ENCODE measurements at places on chromosomes 4 and X.

DNA sequence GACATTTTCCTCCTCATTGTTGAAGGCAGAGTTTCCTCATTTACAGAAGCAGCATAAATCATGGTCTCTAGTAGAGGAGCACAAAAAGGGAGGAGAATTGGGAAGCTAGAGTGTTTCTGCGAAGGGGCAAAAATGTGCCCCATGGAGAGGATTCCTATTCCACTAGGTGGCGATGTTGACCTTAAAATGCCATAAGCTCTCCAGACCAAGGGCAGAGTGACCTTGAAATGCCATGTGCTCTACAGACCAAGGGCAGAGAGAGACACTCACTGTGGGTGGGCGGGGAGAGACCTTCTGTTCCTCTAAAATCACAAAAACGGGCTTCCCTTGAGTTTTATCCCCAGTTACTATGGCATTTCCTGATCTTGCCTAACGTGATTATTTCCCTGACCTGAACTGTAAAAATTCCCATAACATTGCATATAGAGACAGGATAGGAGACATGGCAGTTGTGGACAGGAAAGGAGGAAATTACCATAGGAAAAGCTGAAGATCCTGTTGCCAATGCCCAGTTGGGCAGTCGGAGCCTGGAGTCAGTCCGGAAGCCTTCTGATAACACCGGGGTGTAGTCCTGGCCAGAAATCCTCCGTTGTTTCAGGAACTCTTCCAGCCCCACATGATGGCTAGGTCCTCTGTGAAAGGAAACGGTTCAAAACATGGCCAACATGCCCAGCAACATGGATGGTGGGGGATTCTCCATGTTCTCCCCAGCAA lies 567.7 kb downstream of the MAGEB5 start:
- DNase-seq, result no peak

DNA sequence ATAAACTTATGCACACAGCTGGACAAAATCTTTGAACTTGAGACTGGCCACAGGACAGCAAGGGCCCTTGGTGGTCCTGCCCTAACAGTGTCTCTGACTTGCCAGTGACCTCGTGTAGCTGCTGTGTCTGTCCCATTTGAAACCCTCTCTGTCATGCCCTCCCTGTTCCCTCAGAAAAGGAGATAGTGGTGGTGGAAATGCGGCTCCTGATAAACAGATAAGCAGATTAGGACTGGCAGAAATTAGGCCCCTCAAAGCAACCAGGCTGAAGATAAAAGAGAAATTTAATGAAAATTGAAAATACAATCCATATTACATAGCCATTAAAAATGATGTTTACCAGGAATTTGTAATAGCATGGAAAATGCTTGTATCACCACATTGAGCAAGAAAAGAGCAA lies 136.6 kb upstream of the ATP6AP2 start:
- no peak for DNase-seq

- DNase-seq, result no peak
Observed at GRCh38 chrX:38856670-38857265, 55.5 kb downstream of the MID1IP1 start.

DNA sequence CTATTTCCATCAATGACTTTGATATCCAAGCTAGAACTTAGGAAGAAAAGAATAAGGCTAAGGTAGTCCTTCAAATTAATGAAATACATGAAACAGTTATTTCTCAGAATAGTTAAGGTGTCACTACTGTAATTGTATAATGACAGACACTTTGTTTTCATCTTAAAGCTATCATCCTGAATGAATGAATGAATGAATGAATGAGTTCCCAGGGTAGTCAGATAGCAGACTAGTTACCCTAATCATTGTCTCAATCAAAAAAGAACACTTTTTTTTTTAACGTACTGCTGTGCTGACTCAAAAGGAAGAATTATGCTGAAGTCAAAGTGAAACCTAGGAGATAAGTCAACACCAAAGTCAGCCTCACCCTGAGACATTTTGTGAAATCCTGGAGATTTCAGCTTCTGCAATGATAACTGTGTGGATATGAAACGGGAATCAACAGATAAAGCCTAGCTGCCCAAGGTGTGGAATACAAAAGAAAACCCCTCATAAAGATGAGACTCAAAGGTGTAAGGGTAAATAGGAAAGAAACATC lies 68.3 kb upstream of the CNKSR2 start:
- DNase-seq, result no peak

DNA sequence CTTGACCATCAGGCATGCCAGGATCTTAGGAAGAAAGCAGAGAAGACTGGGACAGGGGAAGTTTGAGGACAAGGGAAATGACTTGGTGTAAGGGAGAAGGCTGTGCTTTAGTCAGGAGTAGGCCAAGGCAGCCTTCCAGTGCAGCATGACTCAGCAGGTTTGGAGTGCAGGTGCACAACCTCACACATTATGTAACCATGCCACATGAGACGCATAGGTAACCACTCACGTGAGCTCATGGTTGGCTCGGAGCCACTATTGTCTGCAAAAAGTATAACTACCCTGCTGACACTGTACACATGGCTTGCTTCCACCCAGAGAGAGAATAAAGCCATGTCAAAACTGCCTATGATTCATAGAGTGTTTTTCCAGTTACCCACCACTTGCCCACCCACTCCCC lies 715.9 kb downstream of the SMARCA1 start:
- DNase-seq, result no peak

DNA sequence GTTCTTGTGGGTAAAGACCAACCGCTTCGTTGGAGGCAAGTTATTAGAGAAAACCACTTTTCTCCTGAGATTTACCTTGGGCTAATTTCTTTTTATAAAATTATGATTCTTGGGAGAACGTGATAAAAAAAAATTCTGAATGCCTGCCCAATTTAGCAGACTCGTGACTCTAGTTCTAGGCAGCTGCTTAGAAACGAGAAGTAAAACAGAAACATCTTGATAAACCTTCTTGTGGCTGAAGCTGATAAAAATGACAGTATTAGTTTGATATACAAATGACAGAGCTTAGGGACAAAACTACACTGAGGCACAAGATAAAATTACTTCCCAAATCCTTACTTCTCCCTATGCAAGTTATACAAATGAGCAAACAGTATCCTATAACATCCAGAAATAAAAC lies 458.9 kb upstream of the TEX13C start:
- DNase-seq, result no peak

DNA sequence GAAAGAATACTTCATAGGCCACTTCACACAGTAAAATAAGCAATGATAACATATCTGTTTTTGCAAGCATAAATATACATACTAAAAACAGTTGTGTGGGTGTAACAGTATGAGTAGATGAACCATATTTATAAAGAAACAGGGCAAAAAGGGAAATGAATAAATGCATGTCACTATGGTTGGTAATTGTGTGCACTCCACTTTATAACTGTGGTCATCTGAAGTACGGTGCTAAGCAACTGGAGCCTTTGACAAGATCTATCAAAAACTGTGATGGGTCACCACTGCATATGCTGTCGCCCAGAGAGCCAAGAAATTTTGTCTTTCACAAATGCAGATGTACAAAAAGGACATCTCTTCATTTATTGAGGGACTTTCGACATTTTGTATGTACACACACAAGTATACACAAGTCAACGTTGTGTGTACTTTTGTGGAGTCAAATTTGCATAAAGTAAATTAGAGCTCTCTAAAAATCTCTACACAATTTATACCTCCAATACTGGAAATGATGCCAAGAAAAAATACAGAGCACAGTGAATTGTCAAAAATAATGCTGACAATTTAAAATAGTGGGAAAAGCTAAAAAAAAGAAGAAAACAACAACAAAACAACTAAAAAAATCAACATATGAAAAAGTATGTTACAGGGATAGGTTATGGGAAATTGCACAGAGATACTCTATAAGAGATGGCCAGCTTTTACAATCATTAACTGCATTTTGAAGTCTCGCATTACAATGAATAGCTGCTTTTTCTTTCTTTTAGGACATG lies 123.1 kb upstream of the ENPEP start:
- no peak for DNase-seq

- DNase-seq, result no peak
Observed at GRCh38 chrX:44828008-44828605, 15.7 kb upstream of the DUSP21 start.

GRCh38 chr4:101262683-101263082 lies 84.6 kb downstream of the PPP3CA start:
- no peak for DNase-seq

GRCh38 chr4:106522839-106523238 lies 154.3 kb upstream of the GIMD1 start:
- no peak for DNase-seq

DNA sequence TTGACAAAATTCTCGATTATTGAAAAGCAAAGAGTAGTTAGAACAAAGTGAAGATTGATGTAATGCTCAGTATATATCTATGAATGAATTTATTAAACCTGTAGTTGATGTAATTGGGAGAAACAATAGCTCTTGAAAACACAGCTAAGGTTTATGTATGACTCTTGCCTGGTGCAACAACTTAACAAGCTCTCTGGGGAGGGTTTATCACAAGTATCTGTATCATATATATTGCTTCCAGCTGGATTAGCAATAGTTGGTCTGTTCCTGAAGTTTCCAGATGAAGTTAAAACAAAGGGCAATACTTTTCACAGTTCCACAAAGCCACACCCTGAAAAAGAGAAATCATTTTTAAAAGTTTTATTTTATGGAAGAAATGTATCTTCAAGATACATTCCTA lies 91.4 kb downstream of the ARSJ start:
- DNase-seq, result no peak

DNA sequence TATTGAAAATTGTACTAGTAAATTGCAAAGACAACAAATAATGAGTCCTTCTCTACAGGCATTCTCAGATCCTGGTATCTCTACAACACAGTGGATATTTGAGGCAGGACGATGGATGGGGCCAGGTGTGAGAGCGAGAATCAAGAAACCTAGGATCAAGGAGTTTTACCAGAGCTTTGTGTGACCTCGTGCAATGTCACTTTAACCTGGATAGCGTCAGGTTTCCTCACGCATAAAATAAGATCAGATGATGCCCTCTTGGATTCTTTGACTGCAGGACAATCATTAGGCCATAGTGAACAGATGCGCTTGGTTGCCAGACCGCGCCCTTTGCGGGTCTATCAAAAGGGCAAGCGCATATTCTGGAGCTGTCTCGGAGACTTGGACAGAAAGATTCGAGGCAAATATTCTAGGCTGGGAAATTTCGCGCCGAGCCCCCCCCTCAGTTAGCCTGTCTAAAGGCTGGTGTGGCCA lies 66.6 kb downstream of the FBXO8 start:
- no peak for DNase-seq

- DNase-seq, result no peak
Observed at GRCh38 chr4:30716158-30716557, 4.0 kb upstream of the PCDH7 start.

GRCh38 chr4:151955721-151956380 lies 195.0 kb upstream of the GATB start:
- DNase-seq, result no peak

DNA sequence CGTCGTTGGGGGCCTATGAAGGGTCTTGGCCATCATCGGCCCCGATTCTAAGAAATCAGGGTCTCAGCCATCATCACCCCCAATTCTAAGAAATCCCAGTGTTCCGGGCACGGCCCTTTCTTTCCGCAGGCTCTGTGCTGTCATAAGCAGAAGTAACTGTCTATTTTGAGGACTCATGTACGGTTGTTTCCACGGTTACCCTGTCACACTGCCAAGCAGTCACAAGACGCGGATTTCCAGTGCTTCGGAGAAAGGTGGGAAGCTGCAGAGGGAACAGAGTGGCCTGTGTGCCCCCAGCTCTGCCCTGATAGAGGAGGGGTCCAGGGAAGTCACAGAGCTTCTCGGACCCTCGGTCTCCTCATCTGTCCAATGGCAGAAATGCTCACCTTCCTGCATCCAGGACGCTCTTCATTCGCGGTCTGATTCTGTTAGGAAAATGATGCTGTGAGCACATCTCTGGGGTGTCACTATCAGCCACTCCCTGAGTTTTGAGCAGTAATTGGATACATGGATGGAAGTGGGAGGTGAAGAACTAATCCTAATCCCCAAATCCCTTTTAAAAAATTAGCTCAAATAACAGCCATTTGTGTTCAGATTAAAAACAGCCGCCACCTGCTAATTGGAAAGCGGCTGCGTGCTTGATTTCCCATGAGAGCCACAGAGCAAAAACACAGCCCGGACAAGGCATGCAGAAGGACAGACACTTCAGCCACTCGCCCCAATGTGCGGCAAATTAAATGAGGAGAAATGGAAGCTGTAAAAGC lies 73.1 kb downstream of the WFS1 start:
- no peak for DNase-seq

DNA sequence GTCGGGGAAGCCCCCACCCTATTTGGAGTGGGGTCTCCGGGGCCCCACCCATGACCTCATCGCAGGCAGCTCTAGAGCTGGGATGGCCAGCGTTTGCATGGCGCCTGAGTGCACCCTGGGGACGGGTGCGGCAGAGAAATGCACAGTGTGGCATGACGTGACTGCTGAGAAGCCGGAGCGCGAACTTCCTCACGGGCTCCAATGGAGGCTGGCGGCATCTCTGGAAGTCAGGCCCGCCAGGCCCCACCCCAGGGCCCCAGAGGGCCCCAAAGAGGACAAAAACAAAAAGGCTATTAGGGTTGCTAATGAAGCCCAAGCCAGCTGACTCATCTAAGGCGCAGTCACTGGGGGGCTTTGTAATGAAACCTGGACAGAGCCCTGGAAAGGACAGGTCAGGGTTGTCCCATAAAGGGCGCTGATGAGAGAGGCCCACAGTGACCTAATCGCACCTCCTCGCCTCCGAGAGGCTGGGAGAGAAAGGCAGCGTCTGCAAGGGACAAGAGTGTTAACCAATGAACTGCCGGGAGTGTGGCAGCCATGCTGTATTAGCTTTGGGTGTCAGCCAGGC lies 86.0 kb upstream of the C1QTNF7 start:
- no peak for DNase-seq

DNA sequence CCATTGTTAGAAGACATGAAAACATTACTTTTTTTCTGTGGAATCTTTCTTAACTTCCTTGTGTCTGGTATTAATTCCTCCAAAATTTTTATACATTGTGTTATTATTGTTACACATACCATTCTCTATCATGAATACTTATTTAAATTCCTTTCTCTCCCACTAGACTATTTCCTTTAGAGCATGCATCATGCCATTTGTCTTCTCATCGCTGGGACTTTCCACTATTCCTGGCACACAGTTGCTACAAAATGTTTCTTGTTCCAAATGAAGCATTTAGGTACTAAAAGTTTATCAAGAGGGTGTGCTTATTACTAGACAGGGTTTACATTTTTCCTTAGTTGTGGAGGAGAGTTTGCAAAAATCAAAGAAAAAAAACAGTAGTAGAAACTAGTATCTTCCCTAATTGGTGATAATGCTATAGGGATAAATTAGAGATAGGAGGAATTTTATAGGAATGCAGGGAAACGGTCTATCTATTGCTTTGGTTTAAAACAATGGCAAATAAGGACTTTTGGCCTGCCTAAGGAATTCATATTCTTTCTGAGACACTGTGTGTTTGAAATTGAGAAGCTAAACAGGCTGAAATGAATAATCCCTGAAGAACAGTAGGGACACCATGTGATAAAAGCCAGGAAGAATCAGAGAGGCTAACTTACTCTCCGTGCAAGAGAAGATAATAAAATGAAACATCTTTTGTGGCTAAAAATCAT lies 187.5 kb upstream of the TBC1D9 start:
- DNase-seq, result no peak

- DNase-seq, result no peak
Observed at GRCh38 chrX:42248226-42248625, 324.9 kb upstream of the CASK start.

GRCh38 chr4:80140194-80140593 lies 57.1 kb upstream of the PRDM8 start:
- no peak for DNase-seq

- no peak for DNase-seq
Observed at GRCh38 chrX:77114501-77114900, 332.7 kb upstream of the FGF16 start.

- DNase-seq, result no peak
Observed at GRCh38 chr4:83890231-83890630, 354.3 kb downstream of the GPAT3 start.

GRCh38 chr4:33160126-33160525 lies 2440.0 kb downstream of the PCDH7 start:
- DNase-seq, result no peak
